ENCODE measurements at places on chromosomes 1 and 21.

DNA sequence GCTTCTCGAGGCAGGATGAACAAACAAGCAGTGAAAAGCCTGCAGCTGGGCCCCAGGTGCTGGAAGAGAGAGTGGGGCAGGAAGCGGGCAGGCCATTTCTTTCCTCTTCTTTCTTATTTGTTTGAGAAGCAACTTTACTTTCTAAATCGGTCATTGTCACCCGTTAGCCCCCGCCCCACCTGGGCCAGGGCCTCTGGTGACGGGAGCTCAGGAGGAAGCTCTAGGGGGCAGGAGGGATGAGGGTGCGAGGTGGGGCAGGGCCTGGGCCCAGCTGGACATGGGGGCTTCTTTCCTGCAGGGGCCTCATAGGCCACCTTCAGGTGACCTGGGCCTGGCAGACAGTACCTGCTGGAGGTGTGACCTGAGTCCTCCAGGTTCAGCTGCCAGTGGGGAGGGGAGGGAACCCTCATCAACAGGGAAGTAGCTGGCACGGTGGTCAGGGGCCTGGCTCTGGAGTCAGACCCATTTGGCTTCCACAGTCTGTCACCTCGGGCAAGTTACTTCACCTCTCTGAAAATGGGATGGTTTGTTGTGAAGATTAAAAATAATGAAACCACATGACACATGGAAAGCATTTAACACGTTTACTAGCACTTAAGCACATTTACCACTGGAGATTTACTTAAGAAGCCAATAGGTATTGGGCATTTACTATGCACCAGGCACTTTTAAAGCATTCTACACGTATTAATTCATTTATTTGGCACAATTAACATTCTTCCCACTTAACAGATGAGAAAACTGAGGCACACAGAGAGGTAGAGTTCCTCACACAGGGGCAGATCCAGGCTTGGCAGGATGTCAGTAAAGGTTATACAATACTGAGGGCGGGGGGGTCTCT, 54.1 kb upstream of the ID3 start:
- peak; percentile 44 for DNase-seq

- DNase-seq = no peak
Measured at GRCh38 chr21:24153137-24153536, 1454.1 kb downstream of the MRPL39 start.

DNA sequence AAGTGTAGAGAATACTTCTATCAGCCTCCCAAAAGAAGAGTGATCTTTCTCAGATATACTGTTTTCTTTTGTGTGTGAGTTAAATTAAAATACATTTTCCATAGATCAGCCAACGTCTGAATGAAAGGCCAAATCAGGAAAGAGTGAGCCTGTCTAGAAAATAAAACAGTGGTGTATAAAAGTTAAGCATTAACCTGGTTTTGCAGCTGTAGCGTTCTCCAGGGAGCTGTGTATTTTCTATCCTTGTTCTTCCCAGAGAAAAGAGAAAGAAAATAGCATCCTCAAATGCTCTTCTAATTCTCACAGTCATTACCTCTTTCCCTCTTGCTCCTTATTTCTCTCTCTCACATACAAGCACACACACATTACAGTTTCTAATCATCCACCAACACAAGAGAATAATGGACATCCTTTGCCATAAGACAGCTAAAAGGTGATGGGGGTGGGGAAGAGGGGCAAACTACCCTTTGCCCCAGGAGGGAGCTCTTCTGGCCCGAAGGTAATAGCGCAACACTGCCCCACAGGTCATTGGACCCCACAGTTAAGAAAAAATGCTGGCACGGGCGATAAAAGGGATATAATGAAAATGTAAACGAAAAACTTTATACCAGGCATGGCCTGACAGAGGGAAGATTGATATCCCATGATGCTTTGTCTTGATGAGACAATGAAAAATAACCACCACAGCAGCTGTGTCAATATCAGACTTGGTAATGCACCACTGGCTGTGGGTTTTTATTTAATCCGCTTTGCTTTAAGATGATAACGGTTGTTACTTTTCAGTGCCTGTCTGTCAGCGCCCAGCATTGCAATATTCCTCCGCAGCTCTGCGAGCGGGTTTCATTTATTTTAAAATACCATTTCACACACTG, 150.3 kb downstream of the NUF2 start:
- DNase-seq = no peak

DNA sequence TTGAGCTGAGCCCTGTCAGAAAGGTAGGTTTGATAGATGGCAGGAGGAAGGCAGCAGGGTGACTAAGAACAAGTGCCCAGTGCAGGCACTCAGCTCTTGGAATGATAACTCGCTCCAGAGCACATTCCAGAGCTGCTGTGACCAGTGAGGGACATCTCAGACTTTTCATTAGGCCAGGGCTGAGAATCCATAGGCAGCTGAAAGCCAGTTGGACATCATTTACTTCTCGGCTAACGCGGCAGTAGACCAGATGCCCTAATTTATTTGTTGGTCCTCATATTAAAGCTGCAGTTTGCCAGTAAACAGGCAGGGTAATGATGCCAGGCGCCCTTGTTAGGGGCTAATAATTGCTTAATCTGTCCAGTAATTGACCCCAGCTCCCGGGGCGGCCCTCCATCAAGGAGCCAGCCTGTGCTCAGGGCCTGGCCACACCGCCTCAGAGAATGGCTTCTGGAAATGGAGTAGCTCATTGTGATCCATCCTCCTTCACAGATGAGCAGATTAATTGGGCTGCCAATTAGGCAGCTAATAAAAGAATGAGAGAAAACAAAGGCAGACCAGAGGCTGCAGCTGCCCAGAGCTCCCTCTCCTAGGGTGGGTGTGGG, 122.0 kb downstream of the BEND5 start:
- DNase-seq = no peak

DNA sequence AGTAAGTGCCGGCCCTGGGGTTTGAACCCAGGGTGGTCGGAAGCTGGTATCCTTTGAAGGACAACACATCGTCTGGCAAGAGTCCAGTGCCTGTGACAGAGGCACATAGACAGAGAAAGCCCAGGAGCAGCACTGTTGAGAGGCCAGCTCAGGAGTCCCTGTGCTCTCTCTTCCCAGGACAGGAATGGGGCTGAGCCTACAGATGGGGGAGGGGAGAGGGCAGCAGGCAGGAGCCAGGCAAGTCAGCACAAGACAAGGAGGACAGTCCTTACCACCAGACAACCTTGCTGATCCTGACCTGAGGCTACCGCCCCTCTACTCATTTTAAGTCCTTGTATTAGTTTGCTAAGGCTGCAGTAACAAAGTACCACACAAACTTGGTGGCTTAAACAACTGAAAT, 27.7 kb upstream of the SYT6 start:
- no peak for DNase-seq

DNA sequence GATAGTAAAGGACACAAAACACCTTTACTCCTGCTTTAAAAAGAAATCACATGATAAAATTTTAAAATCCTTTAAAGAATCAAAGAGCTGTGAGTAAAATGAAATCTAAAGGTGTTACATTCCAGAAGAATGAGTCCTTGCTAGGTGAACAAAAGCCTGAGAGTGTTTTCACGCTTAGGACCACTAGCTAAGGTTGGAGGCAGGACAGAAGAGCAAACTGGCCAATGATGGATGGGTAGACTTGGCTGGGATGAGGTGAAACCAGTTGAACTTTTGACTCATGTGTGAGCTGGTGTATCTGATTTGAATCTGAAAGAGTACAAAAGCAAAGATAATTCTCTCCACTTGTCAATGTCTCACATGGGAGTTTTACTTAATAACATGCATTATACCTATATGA, 35.1 kb downstream of the CATSPERE start:
- DNase-seq = no peak

DNA sequence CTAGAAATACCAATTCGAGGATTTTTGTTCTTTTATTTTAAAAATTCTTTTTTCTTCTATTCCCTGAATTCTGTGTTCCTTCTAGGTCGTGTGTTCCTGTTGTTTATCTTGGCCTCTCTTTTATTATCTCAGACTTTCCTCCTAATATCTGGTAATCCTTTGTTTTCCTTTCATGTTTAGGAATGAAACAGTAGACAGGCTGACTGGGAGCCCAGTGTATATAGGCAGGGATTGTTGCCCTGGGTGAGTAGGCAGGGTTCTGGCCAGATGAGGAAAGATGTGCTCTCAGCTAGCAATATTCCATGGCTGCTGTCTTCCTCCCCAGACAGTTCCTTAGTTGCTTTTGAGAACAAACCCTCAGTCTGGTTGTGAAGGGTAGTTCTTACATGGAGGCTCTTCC, 161.8 kb upstream of the PDE4B start:
- no peak for DNase-seq

- no peak for DNase-seq
Measured at GRCh38 chr1:25120281-25120680, 112.0 kb downstream of the SYF2 start.

- DNase-seq = no peak
Measured at GRCh38 chr1:211606914-211607753, 28.2 kb upstream of the SLC30A1 start.

GRCh38 chr21:41610042-41610839, 102.3 kb upstream of the TMPRSS2 start:
- DNase-seq = no peak

GRCh38 chr1:156191292-156191964, 2.5 kb upstream of the SLC25A44 start:
- DNase-seq = no peak

- no peak for DNase-seq
Measured at GRCh38 chr1:153380711-153381110, 5.3 kb upstream of the S100A12 start.

DNA sequence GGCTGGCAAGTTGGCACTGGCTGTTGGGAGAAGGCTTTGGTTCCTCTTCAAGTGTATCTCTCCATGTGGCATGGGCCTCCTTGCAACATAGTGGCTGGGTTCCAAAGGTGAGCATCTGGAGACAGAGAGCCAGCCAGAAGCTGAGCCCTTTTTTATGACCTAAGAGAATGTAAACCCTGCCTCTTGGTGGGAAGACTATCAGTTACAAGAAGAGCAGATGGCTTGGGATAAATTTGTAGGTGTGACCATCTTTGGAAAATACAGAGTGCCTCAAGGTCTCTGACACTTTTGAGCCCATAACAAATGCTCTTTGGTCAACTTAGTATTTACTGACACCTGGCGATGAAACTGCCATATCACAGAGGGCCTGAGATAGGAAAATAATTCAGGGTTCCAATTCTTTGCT, 31.4 kb upstream of the PRELP start:
- DNase-seq = no peak

GRCh38 chr1:83086346-83086745, 912.6 kb downstream of the TTLL7 start:
- DNase-seq = no peak

DNA sequence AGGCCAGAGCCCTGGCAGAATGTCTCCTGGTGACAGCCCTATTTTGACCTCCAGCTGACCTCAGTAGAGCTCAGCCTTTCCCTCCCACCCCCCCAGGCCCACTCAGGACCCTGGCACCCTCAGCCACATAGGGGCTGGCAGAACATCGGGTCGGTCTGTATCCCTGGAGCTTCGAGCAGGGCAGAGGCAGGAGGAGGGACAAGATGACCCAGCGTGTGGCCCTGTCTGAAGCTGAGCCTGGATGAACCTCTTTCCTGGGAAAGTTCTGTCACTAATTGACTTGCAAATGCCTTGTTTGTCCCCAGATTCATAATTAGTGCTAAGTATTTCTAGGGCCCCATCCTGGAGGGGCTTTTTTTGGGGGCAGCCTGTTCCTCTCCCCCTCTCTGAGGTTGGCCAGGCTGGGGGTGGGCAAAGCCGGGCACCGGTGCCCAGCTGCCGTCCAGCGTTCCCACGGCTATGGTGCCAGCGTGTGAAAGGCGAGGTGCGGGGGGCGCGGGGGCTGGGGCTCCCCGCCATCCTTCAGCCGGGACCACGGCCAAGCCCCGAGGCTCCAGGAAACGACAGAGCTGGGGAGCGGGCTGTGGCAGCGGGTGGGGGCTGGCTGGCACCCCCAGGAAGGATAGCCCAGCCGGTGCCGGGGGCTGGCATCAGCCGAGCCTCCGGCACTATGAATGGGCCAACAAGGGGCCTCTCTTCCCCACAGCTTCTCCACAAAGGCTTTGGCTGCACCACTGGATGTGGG, 31.4 kb downstream of the RHBG start:
- DNase-seq = no peak

GRCh38 chr1:67889953-67890567, 56.8 kb upstream of the GNG12 start:
- no peak for DNase-seq

All from stimulated activated CD4-positive, alpha-beta T cell treated with anti-CD3 and anti-CD28 coated beads, TNF-alpha, amount 100 ng/mL, for 24 hours (primary cell).